ENCODE measurements at places on chromosomes 4 and X.

DNA sequence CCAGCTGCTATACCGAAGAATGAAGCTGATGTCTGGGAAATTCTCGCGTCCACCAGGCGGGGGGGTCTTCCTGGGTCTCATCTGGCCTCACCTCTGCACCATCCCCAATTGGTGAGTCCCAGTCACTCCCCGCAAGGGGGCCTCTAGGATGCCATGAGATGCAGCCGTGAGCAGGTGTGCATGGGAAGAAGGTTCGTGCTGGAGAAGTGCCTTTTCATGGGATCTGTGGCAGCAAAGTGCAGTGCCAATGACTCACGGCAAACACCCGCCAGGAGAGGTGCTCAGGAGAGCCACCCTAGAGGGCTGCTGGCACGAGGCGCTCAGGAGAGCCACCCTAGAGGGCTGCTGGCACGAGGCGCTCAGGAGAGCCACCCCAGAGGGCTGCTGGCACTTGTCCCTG is 55.1 kb downstream of the CPZ start:
- DNase-seq = no peak

DNA sequence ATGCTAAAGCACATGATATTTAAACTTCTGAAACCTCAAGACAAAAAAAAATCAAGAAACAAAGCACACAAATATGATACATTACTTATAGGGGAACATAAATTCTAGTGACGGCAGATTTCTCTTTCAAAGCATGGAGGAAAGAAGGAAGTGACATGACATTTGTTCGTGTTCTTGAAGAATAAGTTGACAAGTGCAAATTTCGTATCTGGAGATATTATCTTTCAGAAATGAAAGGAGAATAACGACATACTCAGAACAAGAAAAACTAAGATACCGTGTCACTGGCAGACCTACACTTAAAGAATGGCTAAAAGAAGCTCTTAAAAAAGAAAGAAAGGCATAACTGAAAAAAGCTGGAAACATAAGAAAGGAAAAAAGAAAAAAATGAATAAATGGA is 16.6 kb downstream of the CENPVL2 start:
- DNase-seq = no peak

DNA sequence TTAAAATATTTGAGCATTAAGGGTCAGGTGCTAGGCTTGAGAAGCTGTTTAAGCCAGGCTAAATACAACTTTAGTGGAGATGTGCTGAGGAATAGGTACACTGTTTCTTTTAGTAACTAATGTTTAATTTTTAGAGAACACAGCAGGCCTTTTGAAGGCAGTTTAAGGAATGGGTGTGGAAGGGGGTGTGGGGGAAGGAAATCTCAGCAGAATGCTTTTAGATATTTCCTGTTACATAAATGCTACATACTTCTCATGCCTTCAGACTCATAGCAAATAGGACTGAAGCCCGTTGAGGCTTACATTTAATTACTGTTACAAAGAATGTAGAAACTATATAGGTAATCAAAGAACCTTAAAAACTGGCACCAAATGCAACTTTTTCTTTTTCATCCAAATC is 66.3 kb downstream of the WWC2 start:
- DNase-seq = no peak

- DNase-seq = no peak
Measured at GRCh38 chr4:153242839-153243324, 38.6 kb downstream of the TRIM2 start.

GRCh38 chrX:129724754-129725153 is 14.0 kb upstream of the XPNPEP2 start:
- no peak for DNase-seq

GRCh38 chrX:39818750-39819149 is 279.0 kb downstream of the BCOR start:
- DNase-seq = no peak
